Stimulated activated CD4-positive, alpha-beta T cell treated with anti-CD3 and anti-CD28 coated beads, Interleukin-4, amount 100 ng/mL, for 4 hours (primary cell): ENCODE measurements at places on chromosomes 6 and 20.

- DNase-seq, result no peak
These were observed 48.9 kb downstream of the ZFAND3 start for GRCh38 chr6:37868447-37868825.

DNA sequence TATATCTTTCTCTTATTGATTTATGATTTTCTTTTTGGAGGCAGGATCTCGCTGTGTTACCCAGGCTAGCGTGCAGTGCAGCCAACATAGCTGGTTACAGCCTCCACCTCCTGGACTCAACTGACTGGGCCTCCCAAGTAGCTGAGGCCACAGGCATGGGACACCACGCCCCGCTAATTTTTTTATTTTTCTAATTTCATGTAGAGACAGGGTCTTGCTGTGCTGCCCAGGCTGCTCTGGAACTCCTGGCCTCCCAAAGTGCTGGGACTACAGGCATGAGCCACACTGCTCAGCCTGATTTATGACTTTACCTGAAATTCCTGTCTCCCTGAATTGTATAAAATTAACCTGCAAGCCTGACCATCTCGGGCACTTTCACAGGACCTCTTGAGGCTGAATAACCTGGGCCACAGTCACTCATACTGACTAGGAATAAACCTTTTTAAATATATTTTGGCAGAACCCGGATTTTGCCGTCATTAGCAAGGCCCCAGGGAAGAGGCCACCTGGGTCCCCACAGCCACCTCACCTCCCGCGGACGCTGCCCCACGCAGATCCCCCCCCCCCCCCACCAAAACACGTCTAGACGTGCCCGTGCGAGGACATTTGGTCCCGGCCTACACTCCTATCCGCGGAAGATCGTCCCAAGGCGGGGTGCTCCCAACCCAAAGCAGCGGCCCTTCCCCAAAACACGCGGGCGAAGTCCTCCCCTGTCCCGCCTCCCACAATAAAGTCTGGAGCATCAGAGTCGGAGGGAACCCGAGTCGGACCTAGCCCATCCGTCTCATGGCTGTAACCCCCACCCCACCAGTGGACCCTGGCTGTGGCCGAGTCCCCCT, 902 bp downstream of the ZNF337 start:
- no peak for DNase-seq

GRCh38 chr6:139990026-139990686, 615.7 kb upstream of the CITED2 start:
- DNase-seq, result no peak

DNA sequence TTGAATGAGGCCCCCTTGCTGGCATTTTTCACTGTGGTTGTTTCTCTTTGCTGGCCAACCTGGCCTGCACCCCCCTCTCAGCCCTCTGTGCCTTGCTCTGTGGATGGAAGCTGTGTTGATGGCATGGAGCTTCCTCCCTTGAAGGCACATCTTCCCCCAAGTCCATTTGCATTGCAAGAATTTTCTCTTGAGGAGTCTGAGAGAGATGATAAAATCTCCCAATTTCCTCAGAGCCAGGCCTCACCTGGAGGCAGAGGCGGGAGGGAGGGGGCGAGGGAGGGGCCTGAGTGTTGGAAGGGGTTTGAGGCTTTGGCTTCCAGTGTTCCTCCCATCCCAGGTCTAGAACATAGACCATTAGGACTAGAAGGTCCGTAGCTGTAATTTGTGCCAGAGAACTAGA, 175.1 kb downstream of the SCP2D1 start:
- no peak for DNase-seq

- DNase-seq, result no peak
These were observed 73.8 kb downstream of the LRRC1 start for GRCh38 chr6:53868626-53869025.

- no peak for DNase-seq
These were observed 22.3 kb downstream of the ACTR5 start for GRCh38 chr20:38770546-38770945.

- no peak for DNase-seq
These were observed 634.5 kb downstream of the PHF3 start for GRCh38 chr6:64270083-64270482.

DNA sequence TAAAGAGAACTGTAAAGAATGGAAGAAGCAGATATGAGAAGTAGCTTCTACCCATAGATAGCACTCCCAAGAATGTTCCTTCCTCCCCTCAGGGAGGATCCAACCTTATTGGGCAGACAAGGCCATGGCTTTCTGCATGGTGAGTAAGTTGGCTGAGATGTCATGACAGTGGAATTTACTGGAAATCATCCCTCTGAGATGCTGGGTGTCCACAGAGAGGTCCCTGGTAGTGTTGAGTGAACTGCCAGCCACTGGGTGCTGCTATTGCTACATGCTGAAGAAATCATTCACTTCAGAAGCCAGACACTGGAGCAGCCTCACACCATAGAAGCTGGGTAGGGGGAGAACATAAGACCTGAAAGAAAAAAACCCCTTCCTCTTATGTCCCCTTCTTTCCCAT, 46.4 kb upstream of the FERMT1 start:
- no peak for DNase-seq

DNA sequence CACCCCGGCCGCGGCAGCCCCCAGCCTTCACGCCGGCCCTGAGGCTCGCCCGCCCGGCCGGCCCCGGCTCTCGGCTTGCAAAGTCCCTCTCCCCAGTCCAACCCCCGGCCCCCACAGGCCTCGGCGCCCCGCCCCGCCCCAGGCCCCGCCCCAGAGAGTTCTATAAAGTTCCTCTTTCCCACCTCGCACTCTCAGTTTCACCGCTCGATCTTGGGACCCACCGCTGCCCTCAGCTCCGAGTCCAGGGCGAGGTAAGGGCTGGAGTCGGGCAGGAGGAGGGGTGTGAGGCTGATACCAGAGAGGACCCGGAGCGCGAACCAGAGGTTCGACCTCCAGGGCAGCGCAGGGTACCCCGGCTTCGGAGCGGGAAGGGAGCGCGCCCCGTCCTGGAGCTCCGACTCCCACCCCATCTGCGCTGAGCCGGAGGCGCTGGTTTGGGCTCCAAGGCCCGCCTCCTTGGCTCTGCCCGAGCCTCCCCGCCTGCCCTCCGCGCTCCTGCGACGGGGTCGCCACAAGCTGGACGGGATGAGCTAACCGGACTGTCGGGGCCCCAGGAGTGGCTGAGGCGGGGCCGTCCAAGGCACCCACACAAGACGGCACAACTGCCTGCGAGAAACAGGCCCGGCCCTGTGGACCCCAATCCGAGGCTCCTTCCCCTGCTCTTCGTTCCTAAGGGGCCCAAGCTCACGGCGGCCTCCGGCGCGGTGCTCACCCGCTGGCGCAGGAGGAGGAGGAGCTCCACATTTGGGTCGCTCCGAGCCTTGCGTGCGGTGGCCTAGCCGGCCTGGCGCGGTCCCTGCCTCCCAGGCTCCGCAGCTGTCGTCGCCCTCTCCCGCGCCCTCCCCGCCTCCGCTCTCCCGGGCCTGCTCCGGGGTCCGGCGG, at the start of gene IRF4:
Gene IRF4, plus strand, starts transcription at position 194 of the 882 bp plus-strand sequence. CDS start 1,401 bp downstream, outside the sequence.
- DNase-seq, result peak; percentile 84

DNA sequence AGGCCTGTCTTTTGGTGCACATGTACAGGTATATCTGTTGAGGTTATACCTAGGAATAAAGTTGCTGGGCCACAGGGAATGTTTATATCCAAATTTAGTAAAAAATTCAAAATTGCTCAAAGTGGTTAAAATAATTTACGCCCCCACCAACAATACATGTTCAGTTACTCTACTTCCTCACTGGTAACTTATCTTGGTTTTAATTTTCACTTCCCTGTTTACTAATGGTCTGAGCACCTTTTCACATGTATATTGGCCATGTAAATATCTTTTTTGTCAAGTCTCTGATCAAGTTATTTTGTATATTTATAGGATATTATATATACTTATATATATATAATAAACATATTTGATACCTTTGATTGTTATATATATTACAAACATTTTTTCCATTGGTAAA, 9.7 kb downstream of the PDE7B start:
- no peak for DNase-seq

DNA sequence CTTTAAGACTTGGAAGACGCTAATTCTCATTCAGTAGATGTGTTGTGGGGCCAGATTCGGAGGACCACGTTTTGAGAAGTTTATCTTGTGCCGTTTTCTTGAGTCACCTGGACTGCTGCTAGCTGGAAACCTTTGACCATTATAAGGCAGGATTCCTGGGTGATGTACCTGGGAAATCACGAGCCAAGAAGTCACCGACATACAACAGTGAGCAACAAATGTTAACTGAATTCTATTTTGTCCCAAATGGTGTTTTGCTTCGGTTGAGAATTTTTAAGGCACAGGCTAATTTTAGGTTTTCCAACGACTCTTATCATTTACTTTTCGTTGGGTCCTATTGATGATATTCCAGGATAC, 93.4 kb upstream of the BTN3A2 start:
- DNase-seq, result no peak

- DNase-seq, result no peak
These were observed 109.7 kb downstream of the BCAS1 start for GRCh38 chr20:53960579-53961272.

- DNase-seq, result no peak
These were observed at the start of gene DOK5 for GRCh38 chr20:54475334-54476168. TSS of gene DOK5 (plus strand) at chr20:54475593. CDS start at chr20:54475947, 354 bp downstream.

- DNase-seq, result no peak
These were observed 180.6 kb downstream of the TBX18 start for GRCh38 chr6:84583784-84584183.

GRCh38 chr6:161439093-161439492, 165.2 kb upstream of the AGPAT4 start:
- no peak for DNase-seq

GRCh38 chr6:34196116-34196832, 40.4 kb upstream of the HMGA1 start:
- peak; percentile 94 for DNase-seq

DNA sequence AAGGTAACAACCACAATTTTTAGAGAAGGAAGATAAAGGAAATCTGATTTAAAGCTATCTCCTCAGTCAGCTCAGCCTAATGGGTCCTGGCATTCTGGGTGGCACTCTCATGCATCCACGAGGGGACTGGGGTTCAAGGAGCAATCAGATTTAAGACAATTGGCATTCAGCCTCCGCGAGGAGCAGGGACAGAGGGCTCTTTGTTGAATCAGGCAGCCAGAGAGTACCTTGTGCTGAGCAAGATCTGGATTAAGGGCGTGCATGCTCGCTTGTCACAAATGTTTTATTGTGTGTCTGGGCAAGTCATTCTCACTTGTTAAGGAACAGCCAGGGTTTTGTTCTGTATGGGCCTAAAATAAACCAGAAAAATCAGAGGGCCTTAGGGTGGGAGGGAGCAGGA, 475.3 kb upstream of the NRSN1 start:
- DNase-seq, result no peak

- no peak for DNase-seq
These were observed 92.2 kb upstream of the MPC1 start for GRCh38 chr6:166474721-166475565.

GRCh38 chr6:166101819-166102419, 65.7 kb downstream of the TBXT start:
- DNase-seq, result no peak

DNA sequence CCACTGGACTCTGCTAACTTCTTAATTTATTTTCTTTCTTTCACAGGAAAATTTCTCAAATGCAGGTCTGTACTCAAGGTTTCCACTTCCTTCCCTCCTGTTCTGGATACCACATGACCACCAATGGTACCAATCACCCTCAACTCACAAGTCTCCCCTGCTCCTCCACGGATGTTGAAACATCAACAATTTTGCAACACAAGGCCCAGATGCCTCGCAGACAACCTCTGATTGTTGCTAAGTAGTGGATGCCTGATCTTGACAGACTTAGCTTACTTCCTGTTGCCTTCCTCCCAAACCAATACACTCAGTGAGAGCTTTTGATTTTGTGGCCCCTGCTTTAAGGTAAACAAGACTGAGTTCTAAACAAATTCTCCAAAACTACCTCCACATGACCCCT, 146.6 kb downstream of the FRK start:
- DNase-seq, result no peak

GRCh38 chr6:31829633-31830283, 2.2 kb downstream of the HSPA1B start:
- DNase-seq, result no peak

DNA sequence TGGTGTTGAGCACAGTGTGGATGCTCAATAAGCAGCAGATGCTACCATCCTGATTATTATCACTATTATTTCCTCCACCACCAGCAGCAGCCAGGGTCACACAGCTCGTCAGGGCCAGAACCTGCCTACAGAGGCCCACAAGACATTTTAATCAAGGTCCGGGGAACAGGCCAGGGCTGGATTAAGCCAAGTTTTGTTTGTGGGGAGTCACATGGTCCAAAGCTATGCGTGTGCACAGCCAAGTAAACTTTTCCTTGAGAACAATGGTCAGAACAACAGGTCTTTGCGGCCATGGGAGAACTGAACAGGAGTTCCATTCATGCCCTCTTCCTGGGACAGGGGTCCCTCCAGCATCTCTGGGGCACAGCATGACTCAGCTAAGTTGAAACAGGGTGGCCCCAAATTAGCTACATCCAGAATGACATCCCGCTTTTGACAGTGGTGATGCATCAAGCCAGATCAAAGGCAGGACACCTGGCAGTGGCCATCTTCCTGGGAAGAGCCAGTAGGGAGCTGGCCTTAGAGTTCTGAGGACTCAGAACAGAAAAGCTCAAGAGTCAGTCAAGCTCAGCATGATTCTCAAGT, 11.7 kb downstream of the SNTA1 start:
- DNase-seq, result no peak

GRCh38 chr6:169289619-169290339, 36.1 kb upstream of the THBS2 start:
- no peak for DNase-seq

DNA sequence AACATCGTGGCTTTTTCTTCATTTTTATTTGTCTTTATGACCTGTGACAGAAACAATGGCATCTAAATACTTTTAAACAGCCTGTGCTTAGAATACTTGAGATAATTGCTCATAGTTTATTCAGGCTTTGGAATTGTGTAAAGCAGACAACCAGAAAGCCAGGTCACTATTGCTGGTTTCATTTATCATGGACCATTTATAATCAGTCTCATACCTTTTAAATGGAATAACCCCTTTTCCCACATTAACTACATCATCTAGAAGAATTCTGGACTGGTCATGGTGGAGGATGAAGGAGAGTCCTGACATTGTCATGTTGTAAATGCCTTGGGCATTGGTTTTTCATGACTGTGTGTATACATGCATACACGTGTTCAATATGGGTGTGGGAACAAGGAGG, 661.5 kb downstream of the EPM2A start:
- DNase-seq, result no peak

DNA sequence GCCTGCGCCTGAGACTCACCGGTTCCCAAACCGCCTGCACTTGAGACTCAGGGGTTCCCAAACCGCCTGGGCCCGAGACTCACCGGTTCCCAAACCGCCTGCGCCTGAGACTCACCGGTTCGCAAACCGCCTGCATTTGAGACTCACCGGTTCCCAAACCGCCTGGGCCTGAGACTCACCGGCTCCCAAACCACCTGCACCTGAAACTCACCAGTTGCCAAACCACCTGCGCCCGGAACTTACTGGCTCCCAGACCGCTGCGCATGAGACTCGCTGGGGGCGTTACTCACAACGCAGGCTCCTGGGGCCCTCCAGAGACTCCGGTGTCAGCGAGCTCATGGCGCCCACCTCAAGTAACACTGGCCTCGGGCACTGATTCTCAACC, 90.2 kb downstream of the DACT2 start:
- no peak for DNase-seq

DNA sequence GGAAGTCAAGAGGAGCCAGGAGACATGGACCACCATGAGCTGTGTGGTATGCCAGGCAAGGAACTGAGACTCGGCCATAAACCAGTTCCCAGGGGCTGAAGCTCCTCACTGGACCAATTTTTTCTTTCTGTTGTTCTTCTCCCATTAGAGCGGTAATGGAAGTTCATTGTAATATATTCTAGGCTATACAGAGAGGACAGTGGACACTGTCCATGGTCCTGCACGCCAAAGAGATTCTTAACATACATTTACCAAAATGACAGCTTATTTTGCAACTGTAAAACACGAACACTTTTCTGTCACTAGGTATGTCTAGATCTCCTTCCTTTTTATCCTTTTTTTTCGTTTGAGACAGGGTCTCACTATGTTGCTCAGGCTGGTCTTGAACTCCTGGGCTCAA, 13.1 kb upstream of the DSN1 start:
- no peak for DNase-seq
